ENCODE measurements at places on chromosomes 5 and 9. TPM values are rescaled to one million over a fixed set of nuclear protein-coding genes. Genes with fewer than 3 reads are reported as not detected.
A peak's percentile ranks its signal among the peaks of the same experiment; 100 is the strongest.

PGM5 gene
- total RNA-seq: not detected

SLC6A18 gene
- not detected for total RNA-seq

PCDHA9 gene
- total RNA-seq: not detected

BARX1 gene
- not detected for total RNA-seq

NEK6 gene
- 43.7 TPM for total RNA-seq

TAF11L9 gene
- total RNA-seq: not detected

APBA1 gene
- 4.3 TPM for total RNA-seq

GRCh38 chr5:171839112-171839511, 53.5 kb downstream of the SMIM23 start:
- no peaks in the 10 kb centered on the region for H3K27me3 ChIP-seq
- no peak overlapping the region for H3K27ac ChIP-seq
- peaks cover 9% of the 10 kb centered on the region for H3K4me1 ChIP-seq

DNA sequence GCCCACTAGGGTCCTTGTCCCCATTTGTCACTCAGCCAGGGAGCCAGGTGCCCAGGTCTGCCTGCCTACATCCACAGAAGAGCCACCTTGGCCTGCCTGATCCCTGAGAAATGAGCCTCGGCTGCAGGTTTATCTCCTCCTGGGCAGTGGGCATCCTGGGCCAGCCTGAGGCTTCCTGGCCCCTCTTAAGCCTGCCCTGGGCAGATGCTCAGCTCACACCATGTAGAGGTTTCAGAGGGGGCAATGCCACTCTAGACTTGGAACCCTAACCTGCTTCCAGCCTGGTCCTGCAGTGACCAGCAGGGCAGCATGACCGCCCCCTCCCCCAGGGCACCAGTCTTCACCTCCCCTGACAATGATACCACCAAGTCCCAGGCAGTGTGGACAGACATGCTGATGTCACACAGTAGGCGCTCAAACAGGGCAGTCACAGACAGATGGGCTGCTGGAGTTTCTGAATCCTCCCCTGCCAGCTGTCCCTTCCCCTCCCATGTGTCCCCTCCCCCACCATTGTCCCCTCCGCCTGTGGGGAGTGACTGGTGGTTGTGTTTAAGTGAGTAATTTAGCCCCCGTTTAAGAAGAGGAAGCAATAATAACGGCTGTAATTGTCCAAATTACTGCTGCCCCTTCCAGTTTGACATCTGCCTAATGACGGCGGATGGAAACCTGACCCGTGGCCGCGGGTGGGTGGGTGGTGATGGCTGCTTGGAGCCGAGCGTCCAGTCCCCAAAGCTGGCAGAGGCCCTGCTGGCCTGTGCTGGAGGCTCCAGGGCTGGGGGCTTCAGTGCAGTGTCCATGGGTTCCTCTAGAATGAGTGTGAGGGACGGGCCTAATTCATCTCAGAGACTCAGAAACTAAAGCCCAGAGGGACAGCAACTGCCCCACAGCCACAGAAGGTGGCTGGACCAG, 147.7 kb downstream of the BARX1 start:
- DNase-seq: no peak
- H3K27ac ChIP-seq: no peak overlapping the region
- H3K4me3 ChIP-seq: no peak overlapping the region
- no peaks in the 10 kb centered on the region for H3K4me1 ChIP-seq
- no peaks in the 10 kb centered on the region for H3K27me3 ChIP-seq
- H3K36me3 ChIP-seq: no peaks in the 10 kb centered on the region

DNA sequence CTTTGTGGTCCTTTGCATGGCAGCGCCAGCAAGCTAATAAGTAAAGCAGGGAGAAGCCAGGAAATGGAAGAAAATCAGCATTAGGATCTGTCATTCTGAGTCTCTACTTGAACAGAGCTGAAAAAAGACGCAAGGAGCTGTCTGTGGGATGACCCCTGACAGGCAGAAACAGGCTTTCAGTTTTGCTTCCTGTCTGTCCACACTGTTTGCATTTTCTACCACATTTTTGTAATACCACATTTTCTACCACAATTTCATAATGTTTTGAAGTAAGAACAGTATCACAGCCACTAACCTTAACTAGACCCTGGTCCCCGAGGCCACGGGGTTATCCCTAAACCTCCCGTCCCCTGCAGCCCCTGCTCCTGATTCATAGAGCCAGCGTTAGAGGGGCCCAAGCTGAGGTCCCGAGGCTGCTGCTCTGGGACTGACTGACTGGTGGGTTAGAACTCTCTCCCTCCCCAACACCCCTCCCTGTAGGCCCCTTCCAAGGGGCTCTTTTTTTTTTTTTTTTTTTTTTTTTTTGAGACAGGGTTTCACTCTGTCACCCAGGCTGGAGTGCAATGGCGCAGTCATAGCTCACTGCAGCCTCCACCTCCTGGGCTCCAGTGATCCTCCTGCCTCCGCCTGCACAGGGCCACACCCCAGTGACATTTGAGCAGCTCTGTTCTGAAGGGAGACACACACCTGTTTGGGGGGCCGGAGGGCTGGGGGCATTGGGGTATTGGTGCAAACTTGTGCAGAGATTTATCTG, 4.0 kb upstream of the CLIC3 start:
- peak overlapping the region; percentile 46 for H3K27ac ChIP-seq
- peak; percentile 59 for DNase-seq
- H3K4me1 ChIP-seq: peaks cover 22% of the 10 kb centered on the region
- no peaks in the 10 kb centered on the region for H3K36me3 ChIP-seq
- H3K27me3 ChIP-seq: no peaks in the 10 kb centered on the region
- H3K4me3 ChIP-seq: no peak overlapping the region

GRCh38 chr5:121688781-121689180, 162.9 kb upstream of the FTMT start:
- no peaks in the 10 kb centered on the region for H3K27me3 ChIP-seq
- H3K4me3 ChIP-seq: no peak overlapping the region
- DNase-seq: peak; percentile 2
- H3K27ac ChIP-seq: no peak overlapping the region

DNA sequence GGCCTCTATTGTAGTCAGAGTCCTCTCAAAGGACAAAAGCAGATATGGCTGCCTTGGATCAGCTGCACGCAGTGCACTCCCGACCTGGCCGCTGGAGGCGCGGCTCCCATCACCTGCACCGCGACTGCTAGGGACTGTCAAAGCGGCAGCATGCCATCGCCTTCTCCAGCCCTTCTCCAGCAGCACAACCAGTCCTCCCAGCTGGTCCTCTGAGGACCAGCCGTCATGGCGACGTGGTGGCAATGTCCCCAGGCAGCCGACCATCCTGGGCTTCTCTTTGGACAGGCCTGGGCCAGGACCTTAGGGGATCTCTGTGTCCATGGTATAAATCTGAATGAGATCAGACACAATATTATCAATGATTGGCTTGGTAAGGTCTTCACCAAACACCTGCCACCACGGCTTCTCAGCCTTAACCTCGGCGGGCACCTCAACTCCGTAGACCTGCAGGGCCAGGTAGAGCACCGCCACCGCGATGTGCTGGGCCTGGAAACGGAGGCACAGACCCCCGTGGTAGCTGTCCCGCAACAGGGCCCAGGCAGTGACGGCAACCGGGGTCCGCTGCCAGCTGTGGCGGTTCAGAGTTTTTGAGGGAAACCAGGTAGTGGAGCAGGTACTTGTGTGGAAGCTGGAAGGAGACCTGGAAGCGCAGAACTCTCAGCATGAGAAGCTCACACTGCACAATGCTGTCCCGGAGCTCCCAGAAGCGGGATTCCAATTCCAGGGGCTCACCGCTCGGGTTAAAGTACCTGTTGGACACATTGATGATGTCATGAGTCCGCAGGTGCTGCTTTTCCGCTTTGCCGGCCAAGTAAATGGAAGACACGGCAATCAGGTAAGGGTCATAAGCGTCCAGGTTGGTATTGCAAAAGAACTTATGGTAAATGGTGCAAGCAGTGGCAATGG, 8.5 kb downstream of the DUSP1 start:
- H3K36me3 ChIP-seq: peaks cover 2% of the 10 kb centered on the region
- H3K27me3 ChIP-seq: no peaks in the 10 kb centered on the region
- no peak for DNase-seq
- H3K27ac ChIP-seq: no peak overlapping the region

DNA sequence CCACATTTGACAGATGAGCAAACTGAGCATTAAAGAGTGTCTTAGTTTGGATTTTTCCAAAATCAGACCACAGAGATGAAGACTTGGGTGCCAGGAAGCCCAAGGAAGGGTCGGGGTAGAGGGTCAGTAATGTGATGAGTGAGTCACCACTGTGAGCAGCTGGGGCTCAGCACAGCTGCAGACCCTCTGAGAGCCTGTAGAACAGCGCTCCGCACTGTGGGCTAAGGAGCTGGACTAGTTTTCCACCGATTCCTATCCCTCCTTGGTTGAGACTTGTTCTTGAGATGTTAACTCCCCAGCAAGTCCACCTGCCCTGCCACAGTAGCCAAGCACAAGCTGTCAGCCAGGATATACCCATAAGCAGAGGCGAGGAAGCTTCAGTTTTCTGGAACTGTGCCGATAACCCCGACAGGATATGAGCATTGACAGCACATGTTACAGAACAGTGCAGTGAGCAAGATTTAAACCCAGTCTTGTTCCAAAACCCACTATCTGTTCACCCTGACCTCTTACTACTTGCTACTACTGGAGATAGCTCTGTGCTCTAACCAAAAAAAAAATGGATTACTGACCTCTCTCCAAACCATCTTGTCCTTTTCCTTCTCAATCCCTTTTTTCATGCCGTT, 31.8 kb downstream of the EGFLAM start:
- no peak overlapping the region for H3K4me3 ChIP-seq
- no peak overlapping the region for H3K27ac ChIP-seq
- no peaks in the 10 kb centered on the region for H3K36me3 ChIP-seq
- DNase-seq: no peak

- no peak overlapping the region for H3K4me3 ChIP-seq
- no peak overlapping the region for H3K27ac ChIP-seq
- no peaks in the 10 kb centered on the region for H3K27me3 ChIP-seq
- peaks cover 14% of the 10 kb centered on the region for H3K4me1 ChIP-seq
- no peaks in the 10 kb centered on the region for H3K36me3 ChIP-seq
Measured at GRCh38 chr9:108273988-108274387, 581.8 kb downstream of the ACTL7B start.

- no peaks in the 10 kb centered on the region for H3K36me3 ChIP-seq
- no peaks in the 10 kb centered on the region for H3K4me1 ChIP-seq
- H3K4me3 ChIP-seq: no peak overlapping the region
Measured at GRCh38 chr5:94746731-94747124, 128.3 kb downstream of the SLF1 start.

- H3K4me1 ChIP-seq: peaks cover 10% of the 10 kb centered on the region
- H3K27me3 ChIP-seq: no peaks in the 10 kb centered on the region
- no peak overlapping the region for H3K4me3 ChIP-seq
Measured at GRCh38 chr9:70217029-70217428, 41.7 kb upstream of the SMC5 start.

Measured in GM23248 (cell line).